ENCODE measurements at places on chromosomes 1 and 21.
A peak's percentile ranks its signal among the peaks of the same experiment; 100 is the strongest.

DNA sequence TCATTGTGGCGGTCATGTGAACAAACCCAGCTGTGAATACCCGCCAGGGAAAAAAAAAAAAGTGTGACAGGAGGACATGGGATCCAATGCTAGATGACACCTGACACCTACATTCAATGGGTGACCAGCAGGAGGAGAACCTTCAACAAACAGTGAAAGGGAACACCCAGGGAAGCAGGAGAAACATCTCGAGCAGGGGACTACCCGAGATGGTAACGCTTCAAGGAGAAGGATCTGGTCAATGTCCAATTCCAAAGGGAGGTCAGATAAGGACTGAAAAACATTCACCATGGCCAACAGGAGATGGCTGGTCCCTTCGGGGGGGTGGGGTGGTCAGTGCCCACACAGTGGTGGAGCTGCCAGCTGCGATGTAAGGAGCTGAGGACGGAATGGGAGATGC, 46.3 kb downstream of the PTPN14 start:
- H3K4me3 ChIP-seq: no peak overlapping the region
- no peak for DNase-seq
- H3K36me3 ChIP-seq: peaks cover 19% of the 10 kb centered on the region
- H3K27ac ChIP-seq: no peak overlapping the region
- no peaks in the 10 kb centered on the region for H3K27me3 ChIP-seq

- no peak overlapping the region for H3K4me3 ChIP-seq
- H3K27me3 ChIP-seq: peaks cover 60% of the 10 kb centered on the region
- no peak overlapping the region for H3K27ac ChIP-seq
- DNase-seq: no peak
- H3K4me1 ChIP-seq: peaks cover 6% of the 10 kb centered on the region
These were observed 7.4 kb downstream of the WNT3A start for GRCh38 chr1:228013935-228014930.

DNA sequence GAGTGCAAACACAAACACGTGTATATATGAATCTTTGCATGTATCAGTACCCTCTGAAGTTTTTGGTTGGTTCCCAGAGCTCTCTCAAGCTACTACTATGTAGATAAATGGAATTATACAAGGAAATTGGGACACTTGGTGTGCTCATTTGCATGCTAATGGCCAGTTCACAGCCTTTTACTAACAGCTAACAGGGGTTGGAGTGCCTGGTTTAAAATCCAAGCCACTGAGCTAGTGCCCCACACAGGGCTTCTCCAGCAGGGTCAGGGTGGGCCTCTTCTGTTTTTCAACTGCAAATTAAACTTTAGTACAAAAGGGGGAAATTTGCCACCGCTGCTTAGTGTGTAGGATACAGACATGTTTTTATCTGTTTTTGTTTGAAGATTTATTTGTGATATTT, 121.0 kb downstream of the ATP5PO start:
- DNase-seq: no peak
- H3K36me3 ChIP-seq: peaks cover 33% of the 10 kb centered on the region
- peaks cover 3% of the 10 kb centered on the region for H3K27me3 ChIP-seq
- H3K4me1 ChIP-seq: peaks cover 13% of the 10 kb centered on the region
- no peak overlapping the region for H3K4me3 ChIP-seq
- H3K27ac ChIP-seq: no peak overlapping the region

DNA sequence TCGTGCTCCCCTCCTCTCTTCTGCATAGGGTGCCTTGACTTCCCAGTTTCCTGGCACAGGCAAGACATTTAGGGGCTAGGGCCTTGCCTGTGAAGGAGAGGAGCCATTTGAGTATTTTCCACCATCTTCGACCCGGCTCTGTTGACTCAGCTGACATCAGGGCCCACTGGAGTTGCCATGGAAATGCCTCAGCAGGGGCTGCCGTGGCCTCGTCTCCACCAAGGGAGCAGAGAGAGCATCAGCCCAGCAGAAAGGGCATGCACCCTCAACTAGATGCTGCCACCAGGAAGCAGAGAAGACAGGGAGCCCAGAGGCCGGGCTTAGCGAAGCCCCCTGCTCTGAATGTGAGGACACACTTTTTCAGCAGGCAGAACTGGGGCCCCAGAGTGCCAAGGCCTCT, 101.9 kb upstream of the ACTL8 start:
- no peaks in the 10 kb centered on the region for H3K27me3 ChIP-seq
- peaks cover 15% of the 10 kb centered on the region for H3K36me3 ChIP-seq
- no peak overlapping the region for H3K27ac ChIP-seq
- H3K4me3 ChIP-seq: no peak overlapping the region
- DNase-seq: no peak
- no peaks in the 10 kb centered on the region for H3K4me1 ChIP-seq

DNA sequence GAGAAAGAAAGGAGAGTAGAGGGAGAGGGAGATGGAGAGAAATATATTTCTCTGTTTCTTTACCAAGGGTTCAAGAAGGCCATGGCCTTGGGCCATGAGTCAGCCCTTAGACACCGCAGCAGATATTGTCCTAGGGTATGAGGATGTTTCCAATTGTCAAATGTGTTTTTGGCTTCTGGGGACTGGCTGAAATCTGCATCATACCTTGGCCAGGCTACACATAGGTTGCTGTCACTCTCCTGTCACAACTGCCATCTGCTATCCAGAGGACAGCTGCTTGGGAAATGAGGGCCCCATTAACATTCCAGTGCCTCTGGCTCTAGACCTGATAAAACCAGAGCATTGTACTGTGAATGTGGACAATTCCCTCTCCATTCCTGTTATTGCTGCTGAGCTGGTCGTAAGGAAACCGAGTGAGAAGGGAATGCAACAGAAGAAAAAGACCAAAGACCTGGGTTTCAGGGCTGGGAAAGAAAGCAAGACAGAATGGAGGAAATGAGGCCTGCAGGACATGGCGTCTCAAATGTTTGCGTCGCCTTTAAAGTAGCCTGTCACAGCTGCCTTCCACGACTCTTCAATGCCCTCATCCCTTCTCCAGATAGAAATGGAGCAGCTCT, 8.8 kb upstream of the PIGC start:
- H3K27ac ChIP-seq: peak overlapping the region; percentile 90
- H3K4me3 ChIP-seq: no peak overlapping the region
- DNase-seq: no peak
- H3K4me1 ChIP-seq: peaks cover 61% of the 10 kb centered on the region

GRCh38 chr1:235649368-235650163, at the start of gene GNG4:
Gene GNG4, minus strand, starts transcription at chr1:235649784. Its CDS starts 65,946 bp downstream, at chr1:235583838.
- H3K4me1 ChIP-seq: peaks cover 15% of the 10 kb centered on the region
- peak within 1 kb of the TSS; percentile 87 for H3K4me3 ChIP-seq
- H3K27me3 ChIP-seq: peaks cover 77% of the 10 kb centered on the region
- H3K36me3 ChIP-seq: no peaks in the 10 kb centered on the region
- peak within 1 kb of the TSS; percentile 93 for H3K27ac ChIP-seq
- no peak for DNase-seq

GRCh38 chr1:109467301-109467777, 993 bp downstream of the SYPL2 start:
- no peak for DNase-seq
- H3K4me3 ChIP-seq: peak overlapping the region; percentile 47
- peaks cover 2% of the 10 kb centered on the region for H3K4me1 ChIP-seq
- H3K27me3 ChIP-seq: peaks cover 98% of the 10 kb centered on the region

GRCh38 chr1:160758521-160758920, 19.5 kb downstream of the SLAMF7 start:
- no peaks in the 10 kb centered on the region for H3K36me3 ChIP-seq
- peaks cover 4% of the 10 kb centered on the region for H3K4me1 ChIP-seq
- no peaks in the 10 kb centered on the region for H3K27me3 ChIP-seq
- DNase-seq: no peak
- no peak overlapping the region for H3K4me3 ChIP-seq

GRCh38 chr21:15870819-15871218, 141.0 kb downstream of the USP25 start:
- peaks cover 3% of the 10 kb centered on the region for H3K4me1 ChIP-seq
- H3K36me3 ChIP-seq: peaks cover 36% of the 10 kb centered on the region
- no peak for DNase-seq
- H3K27me3 ChIP-seq: no peaks in the 10 kb centered on the region
- no peak overlapping the region for H3K4me3 ChIP-seq

DNA sequence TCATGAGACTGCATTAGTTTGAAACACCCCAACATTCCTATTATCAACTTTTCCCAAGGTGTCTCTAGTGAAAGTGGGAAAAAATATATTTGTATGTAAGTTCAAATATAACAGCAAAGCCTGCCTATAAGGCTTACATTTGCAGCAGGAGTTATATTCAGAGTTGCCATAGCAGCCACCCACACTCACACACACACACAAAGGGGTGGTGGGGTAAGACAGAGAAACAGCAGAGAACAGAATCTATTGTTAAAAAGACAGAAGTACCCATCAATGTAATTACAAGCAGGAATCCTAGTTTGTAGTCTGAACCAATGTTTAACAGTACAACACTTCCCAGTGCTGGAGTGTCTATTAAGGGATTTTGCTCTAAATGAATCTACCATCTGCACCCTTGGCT, 55.0 kb downstream of the PLPPR5 start:
- H3K36me3 ChIP-seq: no peaks in the 10 kb centered on the region
- no peak for DNase-seq
- H3K27ac ChIP-seq: no peak overlapping the region
- H3K4me1 ChIP-seq: no peaks in the 10 kb centered on the region
- no peak overlapping the region for H3K4me3 ChIP-seq

DNA sequence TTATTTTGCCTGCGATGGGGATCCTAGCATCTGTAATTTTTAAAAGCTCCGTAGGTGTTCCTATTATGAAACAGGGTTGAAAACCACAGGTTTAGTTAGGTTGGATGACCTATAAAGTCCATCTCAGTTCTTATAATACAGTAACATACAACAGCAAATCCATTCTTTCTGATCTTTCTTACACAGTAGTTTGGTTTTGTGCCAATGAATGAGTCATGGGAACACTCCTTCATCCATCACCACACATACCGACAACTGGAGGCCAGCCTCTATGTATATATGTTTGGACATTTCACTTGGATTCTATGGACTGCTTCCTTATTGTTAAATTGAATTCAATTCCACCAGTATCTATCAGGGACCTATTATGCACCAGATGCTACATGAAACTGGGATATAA, 118.4 kb upstream of the L1TD1 start:
- peaks cover 6% of the 10 kb centered on the region for H3K36me3 ChIP-seq
- H3K27me3 ChIP-seq: no peaks in the 10 kb centered on the region
- peaks cover 17% of the 10 kb centered on the region for H3K4me1 ChIP-seq
- no peak overlapping the region for H3K4me3 ChIP-seq
- DNase-seq: no peak

- no peaks in the 10 kb centered on the region for H3K36me3 ChIP-seq
- peaks cover 42% of the 10 kb centered on the region for H3K4me1 ChIP-seq
- DNase-seq: peak; percentile 78
- no peak overlapping the region for H3K27ac ChIP-seq
- peaks cover 16% of the 10 kb centered on the region for H3K27me3 ChIP-seq
These were observed 1.1 kb upstream of the PLXNA2 start for GRCh38 chr1:208245185-208245705.

GRCh38 chr1:89170170-89171066, 5.4 kb downstream of the GBP7 start:
- DNase-seq: no peak
- no peaks in the 10 kb centered on the region for H3K27me3 ChIP-seq
- H3K36me3 ChIP-seq: no peaks in the 10 kb centered on the region
- peaks cover 12% of the 10 kb centered on the region for H3K4me1 ChIP-seq
- H3K4me3 ChIP-seq: no peak overlapping the region
- H3K27ac ChIP-seq: no peak overlapping the region

DNA sequence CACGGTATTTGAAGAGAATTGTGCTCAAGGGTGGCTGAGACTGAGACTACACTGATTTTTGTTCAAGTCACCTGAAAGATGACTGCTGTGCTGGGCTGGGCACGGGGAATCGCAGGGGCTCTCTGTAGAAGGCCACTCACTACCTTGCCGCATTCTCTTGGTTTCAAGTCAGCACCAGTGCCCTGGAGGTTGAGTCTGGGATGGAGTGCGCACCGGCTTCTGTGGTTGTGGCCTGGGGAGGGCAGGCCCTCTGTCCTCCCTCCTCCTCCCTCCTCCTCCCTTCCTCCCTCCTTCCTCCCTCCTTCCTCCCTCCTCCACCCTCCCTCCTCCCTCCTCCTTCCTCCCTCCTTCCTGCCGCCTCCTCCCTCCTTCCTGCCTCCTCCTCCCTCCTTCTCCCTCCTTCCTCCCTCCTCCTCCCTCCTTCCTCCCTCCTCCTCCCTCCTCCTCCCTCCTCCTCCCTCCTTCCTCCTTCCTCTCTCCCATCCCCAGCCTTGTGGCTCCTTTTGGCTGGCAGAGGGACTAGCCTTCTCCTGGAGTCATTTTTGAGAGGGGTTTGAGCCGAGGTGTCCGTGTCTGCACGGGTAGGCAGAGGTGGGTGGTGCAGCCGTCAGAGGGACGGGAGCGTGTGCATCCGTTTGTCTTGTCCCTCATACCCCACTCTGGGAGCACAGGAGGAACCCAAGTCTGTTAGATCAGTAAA, 9.5 kb downstream of the RER1 start:
- no peak overlapping the region for H3K27ac ChIP-seq
- peaks cover 34% of the 10 kb centered on the region for H3K36me3 ChIP-seq
- H3K4me1 ChIP-seq: no peaks in the 10 kb centered on the region
- no peaks in the 10 kb centered on the region for H3K27me3 ChIP-seq
- no peak for DNase-seq

DNA sequence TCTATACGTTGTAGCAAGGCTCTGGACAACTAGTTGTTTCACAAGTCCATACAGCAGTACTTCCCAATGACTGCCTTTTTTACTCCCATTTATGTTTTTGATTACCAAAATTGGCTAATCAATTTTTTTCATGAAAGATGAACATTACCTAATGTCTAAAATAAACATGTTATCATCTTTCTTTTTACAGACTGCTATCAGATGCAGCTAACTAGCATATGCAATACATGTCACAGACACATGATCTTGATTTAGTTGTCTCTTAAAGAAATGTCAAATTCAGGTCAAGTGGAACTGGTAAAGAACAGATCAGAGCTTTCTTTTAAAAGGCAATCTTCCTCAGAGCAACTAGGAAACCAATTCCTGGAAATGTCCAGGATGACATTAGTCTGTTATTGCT, 630 bp upstream of the DBT start:
- no peak for DNase-seq
- H3K27ac ChIP-seq: peak overlapping the region; percentile 84
- no peak overlapping the region for H3K4me3 ChIP-seq
- H3K36me3 ChIP-seq: no peaks in the 10 kb centered on the region

- H3K27me3 ChIP-seq: peaks cover 43% of the 10 kb centered on the region
- H3K4me1 ChIP-seq: peaks cover 6% of the 10 kb centered on the region
- no peak overlapping the region for H3K4me3 ChIP-seq
These were observed 22.5 kb downstream of the CHD5 start for GRCh38 chr1:6157528-6158174.

- peaks cover 16% of the 10 kb centered on the region for H3K36me3 ChIP-seq
- no peaks in the 10 kb centered on the region for H3K27me3 ChIP-seq
- no peak for DNase-seq
- peaks cover 24% of the 10 kb centered on the region for H3K4me1 ChIP-seq
- no peak overlapping the region for H3K4me3 ChIP-seq
These were observed 154.2 kb downstream of the EIF4G3 start for GRCh38 chr1:21022279-21023040.

GRCh38 chr1:16235944-16236510, 956 bp downstream of the CPLANE2 start:
- H3K36me3 ChIP-seq: no peaks in the 10 kb centered on the region
- no peak for DNase-seq
- peaks cover 19% of the 10 kb centered on the region for H3K4me1 ChIP-seq
- H3K4me3 ChIP-seq: peak overlapping the region; percentile 85

DNA sequence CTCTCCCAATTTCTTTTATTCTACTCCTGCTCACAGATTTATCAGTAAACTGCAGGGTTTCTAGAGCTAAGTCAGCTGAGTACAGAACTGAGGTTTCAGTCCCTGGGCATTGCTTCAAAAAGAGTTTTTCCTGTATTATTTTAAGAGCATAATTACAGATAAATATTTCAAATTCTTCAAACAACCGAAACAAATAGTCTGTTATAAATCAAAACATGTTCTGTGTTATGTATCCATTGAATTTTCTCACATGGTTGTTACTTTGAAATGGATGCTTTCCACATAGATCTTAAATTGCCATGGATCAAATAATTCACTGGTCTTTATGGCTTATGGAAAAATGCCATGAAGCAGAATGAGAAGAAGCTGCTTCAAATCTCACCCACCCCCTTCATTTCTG, 64.5 kb downstream of the LRRC8C start:
- H3K27me3 ChIP-seq: no peaks in the 10 kb centered on the region
- no peak for DNase-seq
- H3K36me3 ChIP-seq: no peaks in the 10 kb centered on the region

Data from mesothelial cell of epicardium (in vitro differentiated cells).